ENCODE measurements at places on chromosomes 11 and 22.

GRCh38 chr11:31820438-31820818 is 9.3 kb upstream of the PAX6 start:
- DNase-seq: no peak

GRCh38 chr11:28924004-28924403 is 815.8 kb downstream of the METTL15 start:
- no peak for DNase-seq

DNA sequence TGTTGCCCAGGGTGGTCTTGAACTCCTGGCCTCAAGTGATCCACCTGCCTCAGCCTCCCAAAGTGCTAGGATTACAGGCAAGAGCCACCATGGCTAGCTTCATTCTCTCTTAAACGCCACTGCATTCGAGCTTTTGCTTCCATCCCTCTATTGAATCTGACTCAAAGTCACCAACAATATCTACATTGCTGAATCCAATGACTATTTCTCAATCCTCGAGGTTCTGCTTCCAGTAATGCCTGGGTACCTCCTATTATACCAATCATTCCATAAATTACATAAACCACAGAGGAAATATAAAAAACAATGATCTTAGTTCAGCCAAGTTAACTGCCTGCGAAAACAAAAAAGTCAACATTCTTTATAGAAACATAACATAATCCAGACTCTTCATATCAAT is 11.9 kb upstream of the NXF1 start:
- no peak for DNase-seq

DNA sequence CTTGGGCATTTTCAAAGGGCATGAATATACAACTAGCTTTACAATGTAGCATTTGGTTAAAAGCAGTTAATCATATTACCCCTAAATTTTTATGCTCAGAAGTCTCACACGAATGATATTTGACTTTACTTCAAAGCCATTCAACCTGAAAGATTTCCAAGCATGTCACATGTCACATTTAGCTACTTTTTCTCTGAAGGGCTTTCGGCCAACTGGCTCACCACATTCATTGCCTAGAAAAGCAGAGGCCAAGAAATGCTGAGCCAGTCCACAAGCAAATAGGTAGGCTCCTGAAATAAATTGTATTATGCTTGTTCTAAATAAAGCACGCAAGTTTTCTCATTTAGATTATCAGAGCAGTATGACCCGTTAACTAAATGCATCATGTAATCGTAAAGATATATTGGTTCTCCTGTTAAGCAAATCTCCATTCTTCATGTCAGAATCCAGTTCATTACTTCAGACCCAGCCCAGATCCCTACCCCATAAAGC is 30.6 kb downstream of the PAX6 start:
- no peak for DNase-seq

DNA sequence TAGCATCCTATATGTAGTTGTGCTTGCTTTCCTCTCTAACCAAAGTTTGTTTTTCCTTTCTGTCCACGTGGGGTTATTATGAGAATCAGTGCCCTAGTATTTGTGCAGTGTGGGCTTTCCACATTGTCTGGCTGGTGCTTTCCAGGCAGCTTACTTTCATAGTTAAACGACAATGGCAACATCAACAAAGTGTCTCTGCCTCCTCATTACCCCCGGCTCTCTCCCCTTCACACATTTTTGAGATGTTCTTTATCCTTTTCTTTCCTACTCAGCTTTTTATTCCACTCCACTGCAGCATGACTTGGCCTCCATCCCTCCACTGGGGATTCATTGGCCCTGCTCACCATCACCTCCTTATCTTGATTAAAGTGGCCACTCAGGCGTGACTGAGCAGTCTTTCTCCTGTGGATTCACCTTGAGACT is 19.1 kb downstream of the SPECC1L start:
- no peak for DNase-seq

DNA sequence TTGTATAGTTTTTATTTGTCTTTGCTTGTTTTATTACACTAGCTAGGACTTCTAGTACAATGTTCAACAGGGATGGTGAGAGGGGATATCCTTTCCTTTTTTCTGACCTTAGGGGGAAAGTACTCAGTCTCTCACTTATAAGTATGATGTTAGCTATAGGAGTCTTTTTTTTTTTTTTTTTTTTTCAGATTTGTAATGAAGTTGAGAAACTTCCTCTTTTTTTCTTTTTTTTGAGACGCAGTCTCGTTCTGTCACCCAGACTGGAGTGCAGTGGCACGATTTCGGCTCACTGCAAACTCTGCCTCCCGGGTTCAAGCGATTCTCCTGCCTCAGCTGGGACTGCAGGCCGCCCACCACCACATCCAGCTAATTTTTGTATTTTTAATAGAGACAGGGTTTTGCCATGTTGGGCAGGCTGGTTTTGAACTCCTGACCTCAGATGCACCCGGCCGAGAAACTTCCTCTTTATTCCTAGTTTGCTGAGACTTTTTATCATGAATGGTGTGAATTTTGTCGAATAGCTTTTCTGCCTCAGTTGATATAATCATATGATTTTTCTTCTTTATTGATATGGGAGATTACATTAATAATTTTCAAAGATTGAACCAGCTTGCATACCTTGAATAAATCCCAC is 10.9 kb downstream of the TRIM22 start:
- peak; percentile 56 for DNase-seq

GRCh38 chr22:27593378-27593777 is 208.2 kb downstream of the MN1 start:
- DNase-seq: no peak

GRCh38 chr22:17787716-17788330 is 13.6 kb upstream of the BID start:
- no peak for DNase-seq

GRCh38 chr22:29733362-29734201 is 13.8 kb downstream of the CABP7 start:
- DNase-seq: no peak

DNA sequence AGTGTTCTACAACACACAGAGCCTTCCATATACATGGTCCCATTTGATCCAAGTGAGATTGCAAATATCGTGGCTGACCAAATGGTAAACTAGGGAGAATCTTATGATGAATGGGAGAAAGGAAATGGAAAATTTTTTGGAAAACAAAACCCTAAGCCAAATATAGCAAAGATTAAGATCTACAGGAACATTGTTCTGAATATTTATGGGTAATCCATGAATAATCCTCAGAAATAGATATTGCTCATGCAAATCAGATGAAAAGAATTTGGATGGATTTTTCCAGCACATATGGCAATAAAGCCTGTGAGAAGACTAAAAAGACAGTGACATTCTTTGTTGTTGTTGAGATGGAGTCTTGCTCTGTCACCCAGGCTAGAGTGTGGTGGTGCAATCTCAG is 21.7 kb upstream of the PRDM10 start:
- no peak for DNase-seq

- DNase-seq: no peak
Observed at GRCh38 chr11:82981852-82982251, 80.3 kb downstream of the DDIAS start.

DNA sequence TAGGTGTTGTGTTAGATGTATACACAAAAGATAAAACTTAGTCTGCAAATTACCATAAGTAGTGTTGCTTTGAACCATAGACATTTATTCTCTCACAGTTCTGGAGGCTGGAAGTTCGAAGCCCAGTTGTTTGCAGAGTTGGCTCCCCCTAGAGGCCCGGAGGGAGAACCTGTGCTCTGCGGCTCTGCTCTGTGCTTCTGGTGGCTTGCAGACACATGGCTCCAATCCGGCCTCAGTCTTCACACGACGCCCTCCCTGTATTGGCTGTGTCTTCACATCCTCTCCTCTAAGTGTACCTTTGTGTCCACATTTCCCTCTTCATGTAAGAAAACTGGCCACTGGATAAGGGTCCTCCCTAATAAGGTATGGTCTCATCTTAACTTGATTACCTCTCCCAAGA is 128.4 kb downstream of the OPCML start:
- no peak for DNase-seq

- DNase-seq: no peak
Observed at GRCh38 chr11:116119158-116119557, 614.9 kb upstream of the CADM1 start.

DNA sequence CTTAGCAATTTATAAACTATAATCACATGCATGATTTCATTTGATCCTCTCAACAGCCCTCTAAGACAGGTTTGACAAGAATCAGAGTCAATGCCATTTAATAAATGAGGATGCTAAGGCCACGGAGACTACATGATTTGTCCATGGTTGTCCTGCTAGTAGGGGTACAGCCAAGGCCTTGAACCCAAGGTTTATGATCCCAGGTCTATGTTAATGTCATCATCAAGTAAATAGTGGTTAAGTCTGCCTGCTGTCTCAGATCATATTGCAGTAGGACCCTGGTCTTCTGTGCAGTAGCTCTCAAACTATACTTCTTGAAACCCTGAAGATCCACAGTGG is 17.7 kb upstream of the SYTL2 start:
- no peak for DNase-seq

- DNase-seq: no peak
Observed at GRCh38 chr22:48576333-48577013, 1251.2 kb downstream of the BRD1 start.

- DNase-seq: no peak
Observed at GRCh38 chr22:44672632-44673031, 29.4 kb upstream of the PRR5 start.

- no peak for DNase-seq
Observed at GRCh38 chr11:19768815-19769214, 56.2 kb downstream of the NAV2 start.

GRCh38 chr22:48957311-48957986 is 870.2 kb downstream of the BRD1 start:
- no peak for DNase-seq

DNA sequence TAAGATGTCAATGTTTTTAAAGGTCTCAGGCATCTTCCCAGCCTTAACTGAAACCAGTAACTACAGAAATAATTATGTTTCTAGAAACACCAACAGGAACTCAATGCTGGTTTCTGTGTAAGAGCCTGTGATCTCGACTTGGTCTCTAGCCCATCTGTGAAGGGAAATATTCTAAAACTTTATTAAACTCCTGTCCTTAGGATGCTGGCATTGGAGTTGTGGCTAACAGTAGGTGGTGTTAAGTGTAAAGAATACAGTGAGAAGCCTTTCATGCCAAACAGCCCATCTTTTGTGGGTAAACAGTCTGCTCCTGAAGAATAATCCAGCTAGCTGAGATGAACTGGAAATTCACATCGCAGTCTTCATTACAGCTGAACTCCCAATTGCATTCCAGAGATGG is 133.2 kb downstream of the ADAMTS15 start:
- no peak for DNase-seq

- no peak for DNase-seq
Observed at GRCh38 chr11:73862986-73863385, 13.7 kb downstream of the COA4 start.

- no peak for DNase-seq
Observed at GRCh38 chr11:73957654-73958361, 7.0 kb downstream of the DNAJB13 start.

DNA sequence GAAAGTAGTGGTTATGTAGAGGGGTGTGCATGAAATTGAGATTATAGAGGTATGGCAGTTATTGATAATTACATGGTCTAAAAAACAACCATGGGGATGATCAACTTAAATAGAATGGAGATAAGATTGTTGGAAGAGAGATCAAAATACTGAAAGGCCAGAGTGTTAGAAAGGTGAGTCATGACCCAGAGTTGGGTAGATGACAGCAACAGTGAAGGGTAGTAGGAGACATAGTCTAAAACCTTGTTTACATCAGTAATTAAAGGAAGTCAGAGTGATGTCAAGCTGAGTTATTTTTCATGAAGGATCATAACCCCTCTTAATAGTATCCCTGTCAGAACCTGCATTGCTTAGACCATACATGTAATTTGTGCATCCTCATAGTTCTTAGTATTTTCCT is 110.9 kb downstream of the ELP4 start:
- DNase-seq: no peak

DNA sequence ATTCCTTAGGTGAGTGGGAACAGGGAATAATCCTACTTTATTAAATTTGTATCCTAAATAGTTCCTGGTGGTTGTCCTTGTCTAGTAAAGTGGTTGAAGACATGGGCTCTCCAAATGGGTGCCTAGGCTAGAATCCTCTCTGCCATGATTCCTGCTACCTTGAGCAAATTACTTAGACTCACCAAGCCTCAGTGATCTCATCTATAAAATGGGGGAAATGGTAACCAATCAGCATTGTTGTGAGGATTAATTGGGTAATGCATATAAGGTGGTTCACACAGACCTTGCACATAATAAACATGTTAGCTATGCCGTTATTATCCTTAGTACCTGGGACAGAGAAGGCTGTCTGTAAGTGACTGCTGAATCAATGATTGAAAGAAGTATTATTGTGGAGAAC is 109.9 kb downstream of the FAR1 start:
- no peak for DNase-seq

DNA sequence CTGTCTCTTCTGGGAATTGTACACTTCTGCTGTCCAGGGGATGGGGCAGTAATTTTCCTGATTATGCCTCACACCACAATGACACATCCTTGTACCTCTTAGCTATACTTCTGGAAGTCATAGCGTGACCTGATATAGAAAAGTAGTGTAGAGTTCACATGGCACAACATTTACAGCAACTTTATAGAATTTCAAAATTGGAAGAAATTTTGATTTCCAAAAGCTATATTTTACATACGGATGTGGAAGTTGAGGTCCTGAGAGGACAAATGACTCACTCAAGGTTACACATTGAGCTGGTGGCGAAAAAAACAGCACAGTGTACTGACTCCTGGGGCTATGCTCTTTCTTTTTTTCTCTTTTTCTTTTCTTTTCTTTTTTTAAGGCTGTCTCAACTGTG is 6.3 kb upstream of the CYP2R1 start:
- DNase-seq: no peak

- DNase-seq: no peak
Observed at GRCh38 chr11:30956751-30957150, 370.6 kb upstream of the MPPED2 start.

DNA sequence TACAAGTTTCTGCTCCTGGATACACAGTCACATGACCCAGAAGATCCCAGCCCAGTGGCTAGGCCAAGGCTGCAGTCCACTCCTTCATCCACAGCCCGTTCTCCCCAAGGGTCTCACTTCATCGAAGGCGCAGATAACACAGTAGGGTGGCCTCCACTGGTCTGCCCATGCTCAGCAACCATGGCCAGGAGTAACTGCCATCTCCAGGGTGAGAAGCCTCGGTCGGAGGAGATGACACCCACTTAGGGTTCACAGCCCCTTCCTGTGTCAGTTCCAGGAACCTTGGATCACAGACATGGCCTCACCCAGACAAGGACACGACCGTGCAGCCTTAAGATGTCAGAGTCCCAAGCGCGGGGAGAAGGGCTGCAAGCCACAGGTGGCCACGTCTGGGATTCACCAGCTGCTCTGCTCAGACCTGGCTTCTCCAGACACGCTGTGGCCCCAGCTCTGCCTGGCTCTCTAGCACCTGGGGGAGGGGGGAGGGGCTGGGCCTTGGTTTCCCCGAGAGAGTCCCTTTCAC is 2.6 kb downstream of the BET1L start:
- no peak for DNase-seq

- DNase-seq: peak; percentile 32
Observed at GRCh38 chr22:40588726-40589125, 47.8 kb downstream of the MRTFA start.
